ENCODE measurements at places on chromosomes 2 and 18.

DNA sequence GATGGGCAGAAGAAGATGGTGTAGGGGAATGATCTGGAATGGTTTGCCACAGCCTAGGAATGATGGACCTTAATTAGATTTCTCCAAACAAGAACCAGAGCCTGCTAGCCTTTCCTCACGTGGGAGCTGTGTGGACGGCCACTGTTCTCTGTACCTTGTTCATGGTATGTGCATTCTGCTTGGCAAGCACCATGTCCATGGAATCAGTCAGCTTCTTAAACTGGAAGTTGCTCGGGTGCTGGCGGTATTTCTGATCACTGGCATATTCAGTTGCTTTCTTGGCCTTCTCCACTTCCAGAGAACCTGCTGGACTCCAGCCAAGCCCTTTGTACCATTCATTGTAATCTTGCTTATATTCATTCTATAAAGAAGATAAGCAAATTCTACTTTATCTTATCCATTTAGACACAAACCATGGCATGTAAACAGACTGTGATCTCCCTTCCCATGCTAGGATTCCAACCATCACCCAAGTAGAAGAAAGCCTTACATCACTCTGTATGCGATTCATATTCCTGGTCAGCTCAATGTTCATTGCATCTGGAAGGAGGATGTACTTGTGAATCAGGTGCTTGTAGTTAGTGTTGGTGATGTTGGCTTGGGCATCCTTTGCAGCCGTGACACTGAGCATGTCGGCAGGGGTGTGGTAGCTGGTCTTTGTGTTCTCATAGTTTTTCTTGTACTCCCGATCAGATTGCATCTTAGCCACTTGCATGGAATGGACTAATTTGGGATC is 78.4 kb downstream of the NEB start:
- no peak for DNase-seq

GRCh38 chr18:50038448-50038847 is 156.5 kb downstream of the MYO5B start:
- peak; percentile 7 for DNase-seq

GRCh38 chr2:219252084-219252483 is 959 bp upstream of the TUBA4B start:
- DNase-seq: no peak

DNA sequence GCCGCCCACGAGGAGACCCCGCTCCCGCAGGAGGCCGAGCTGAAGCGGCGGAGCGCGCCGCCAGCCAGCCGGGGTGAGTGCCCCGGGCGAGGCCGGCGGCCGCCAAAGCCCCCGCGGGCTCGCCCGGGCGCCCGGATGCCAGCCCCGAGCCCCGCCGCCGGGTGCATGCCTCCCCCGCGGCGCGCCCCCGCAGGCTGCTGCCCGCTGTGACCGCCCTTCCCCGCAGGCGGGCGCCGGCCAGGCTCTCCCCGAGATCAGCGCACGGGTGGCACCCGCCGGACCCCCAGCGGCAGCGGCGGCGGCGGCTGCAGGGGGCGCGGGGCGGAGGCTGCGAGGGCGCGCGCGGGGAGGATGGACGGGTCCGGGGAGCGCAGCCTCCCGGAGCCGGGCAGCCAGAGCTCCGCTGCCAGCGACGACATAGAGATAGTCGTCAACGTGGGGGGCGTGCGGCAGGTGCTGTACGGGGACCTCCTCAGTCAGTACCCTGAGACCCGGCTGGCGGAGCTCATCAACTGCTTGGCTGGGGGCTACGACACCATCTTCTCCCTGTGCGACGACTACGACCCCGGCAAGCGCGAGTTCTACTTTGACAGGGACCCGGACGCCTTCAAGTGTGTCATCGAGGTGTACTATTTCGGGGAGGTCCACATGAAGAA is 470 bp downstream of the KCNF1 start:
- no peak for DNase-seq

GRCh38 chr2:234580686-234581085 is 83.8 kb upstream of the ARL4C start:
- DNase-seq: no peak

GRCh38 chr2:181178130-181178529 is 197.7 kb downstream of the UBE2E3 start:
- no peak for DNase-seq

DNA sequence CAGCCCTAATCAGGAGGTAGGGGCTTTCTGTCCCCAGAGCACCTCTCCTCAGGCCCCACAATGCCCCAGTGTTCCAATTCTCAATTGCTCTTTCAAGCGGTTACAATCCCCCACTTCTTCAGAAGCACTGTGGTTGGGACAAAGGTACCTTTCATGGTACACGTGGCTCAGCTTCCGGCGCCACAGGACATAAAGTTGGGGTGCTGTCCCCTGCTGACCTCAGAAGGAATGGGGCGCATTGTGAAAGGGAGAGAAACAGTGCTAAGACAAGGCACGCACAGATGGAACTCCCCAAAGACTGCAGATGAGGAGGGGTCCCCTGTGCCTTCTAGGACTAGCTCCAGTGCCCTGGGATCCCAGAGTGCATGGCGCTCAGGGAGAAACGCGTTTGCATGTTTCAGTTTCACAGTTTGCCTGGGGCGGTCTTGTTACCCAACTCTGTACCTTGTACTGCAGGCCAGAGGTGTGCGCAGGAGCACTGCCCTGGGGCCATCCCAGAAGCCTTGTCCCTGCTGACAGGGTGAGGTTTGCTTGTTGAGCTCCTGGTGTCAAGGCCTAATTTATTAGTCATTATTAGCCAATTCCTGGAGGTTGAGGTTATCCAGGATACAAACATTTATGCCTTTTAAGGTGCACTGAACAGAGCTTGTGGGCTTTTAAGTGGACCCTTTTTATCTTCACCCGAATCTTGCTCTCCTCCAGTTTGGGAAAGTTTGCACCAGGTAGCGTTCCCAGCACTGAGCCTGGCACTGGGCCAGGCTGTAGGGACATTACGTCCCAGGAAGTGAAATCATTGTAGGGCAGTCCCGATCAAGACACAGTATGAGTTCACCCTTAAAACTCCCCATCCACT is 7.6 kb downstream of the CNDP1 start:
- peak; percentile 79 for DNase-seq

- DNase-seq: no peak
Measured at GRCh38 chr2:64492272-64492671, 31.9 kb upstream of the AFTPH start.

DNA sequence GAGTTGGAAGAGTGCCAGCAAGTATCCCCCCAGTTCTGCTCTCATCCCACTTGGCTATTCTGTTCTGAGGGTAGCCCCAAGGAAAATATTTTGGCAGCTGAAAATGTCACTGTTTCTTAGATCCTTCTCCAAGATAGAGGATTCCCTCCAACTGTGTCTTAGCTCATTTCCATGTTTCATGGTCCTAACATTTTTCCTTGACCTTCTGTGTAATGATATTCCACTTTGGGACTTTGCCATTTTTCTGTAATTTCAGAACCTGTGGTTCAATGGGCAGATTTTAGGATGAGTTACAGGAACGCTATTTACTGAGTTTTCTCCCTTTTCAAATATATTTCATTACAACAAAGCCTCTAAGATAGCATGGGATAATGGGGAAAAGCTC is 34.7 kb downstream of the NHEJ1 start:
- no peak for DNase-seq

GRCh38 chr2:119218478-119219064 is 5.1 kb upstream of the STEAP3 start:
- peak; percentile 50 for DNase-seq

GRCh38 chr2:15985531-15985930 is 45.2 kb downstream of the MYCN start:
- no peak for DNase-seq

DNA sequence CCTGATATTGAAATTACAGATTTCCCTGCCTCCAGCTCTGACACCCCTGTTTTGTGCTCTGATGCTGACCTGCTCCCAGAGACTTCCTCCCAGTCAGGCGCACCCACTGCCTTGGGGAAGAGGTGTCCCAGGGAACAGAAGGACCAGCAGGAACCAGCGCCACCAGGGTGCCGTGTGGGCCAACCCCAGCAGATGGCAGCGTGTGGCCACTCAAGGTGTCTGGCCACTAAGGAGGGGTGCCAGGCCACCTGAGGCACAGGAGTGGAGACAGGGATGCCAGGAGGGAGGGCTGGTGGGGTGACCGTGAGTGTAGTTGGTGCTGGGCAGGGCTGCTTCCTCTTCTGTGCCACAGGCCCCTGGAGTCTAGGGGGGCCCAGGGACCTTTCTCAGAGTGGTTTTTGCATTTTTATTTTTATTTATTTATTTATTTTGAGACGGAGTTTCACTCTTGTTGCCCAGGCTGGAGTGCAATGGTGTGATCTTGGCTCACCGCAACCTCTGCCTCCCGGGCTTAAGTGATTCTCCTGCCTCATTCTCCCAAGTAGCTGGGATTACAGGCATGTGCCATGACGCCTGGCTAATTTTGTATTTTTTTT is 56.0 kb downstream of the TEX44 start:
- DNase-seq: peak; percentile 42

GRCh38 chr18:13120255-13120654 is 98.3 kb upstream of the LDLRAD4 start:
- no peak for DNase-seq

DNA sequence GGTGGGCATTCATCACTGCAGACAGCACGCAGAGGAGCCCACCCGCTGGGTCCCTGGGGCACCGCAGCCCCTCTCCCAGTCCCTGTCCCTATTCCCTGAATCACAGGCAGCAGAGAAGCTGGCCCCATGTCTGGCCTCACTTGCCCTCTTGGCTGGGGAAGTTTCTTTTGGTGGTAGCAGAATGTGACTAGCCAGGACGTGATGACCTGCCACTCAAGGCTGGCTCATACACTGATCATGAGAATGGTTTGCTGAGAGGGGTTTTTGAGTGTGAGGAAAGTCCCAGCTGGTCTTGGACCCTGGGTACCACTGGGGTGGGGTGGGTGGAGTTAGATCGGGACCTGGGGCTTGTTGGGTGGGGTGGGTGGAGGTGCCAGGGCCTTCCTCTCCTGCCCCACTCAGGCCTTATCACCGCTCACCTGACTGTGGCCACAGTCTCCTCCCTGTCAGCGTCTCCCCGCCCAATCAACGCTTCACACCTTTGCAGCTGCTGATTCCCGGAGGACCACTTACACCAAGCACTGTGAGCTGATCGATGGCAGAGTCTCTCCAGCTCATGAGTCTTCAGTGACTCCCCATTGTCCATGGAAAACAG is 28.9 kb upstream of the FOSL2 start:
- DNase-seq: no peak

- no peak for DNase-seq
Measured at GRCh38 chr2:143690235-143690634, 561.0 kb downstream of the ARHGAP15 start.

DNA sequence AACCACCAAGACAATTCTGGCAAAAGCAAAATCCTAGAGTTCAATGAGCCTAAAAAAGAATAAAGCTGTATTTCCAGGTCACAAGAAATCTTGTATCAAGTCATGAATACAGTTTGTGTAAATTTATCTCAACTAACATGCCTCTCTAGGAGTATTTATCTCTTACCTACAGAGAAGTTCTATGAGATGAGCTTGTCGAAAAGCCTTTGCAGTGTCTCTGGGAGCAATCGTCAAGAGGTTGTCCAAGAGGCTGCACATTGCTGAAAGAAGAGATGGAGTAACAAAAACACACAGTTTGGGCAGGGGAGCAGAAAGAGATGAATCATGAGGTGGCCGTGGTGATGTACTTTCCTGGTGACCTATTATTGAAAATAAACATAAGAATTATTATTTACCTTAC is 112.0 kb upstream of the CD226 start:
- no peak for DNase-seq

DNA sequence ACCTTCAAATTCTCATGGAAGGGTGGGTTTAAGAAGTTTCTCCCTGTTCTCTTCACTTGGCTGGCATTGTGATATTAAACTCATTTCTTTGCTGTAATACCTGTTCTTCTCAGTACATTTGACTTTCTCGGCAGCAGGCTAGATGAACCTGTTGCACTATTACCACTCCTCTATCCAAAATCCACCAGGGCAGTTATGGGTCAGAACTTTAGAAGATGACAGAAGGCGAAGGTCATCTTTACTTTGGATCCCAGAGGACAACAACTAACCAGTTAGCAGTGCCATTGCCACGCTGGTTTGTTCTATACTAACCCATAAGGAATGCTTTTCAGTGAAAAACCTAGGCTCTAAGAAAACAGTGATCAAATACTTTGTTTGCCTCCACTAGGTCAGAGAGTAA is 901.0 kb downstream of the TSN start:
- DNase-seq: no peak

DNA sequence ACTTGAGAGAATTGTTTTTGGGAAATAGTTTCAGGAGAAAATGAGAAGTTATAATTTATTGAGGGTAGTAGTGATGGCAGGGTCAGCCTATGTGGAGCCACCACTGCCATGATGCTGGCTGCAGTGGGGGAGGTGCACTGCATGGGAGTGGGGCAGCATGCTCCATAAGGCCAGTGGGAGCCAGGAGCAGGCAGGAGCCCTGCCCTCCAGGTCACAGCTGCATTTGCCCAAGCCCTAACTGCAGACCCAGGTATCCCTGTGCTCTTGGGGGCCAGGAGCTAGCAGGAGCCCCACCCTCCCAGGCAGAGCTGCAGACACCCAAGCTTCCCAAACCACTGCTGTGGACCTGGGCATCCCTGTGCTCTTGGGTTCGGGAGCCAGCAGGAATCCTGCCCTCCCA is 757.3 kb upstream of the CRIM1 start:
- DNase-seq: no peak

DNA sequence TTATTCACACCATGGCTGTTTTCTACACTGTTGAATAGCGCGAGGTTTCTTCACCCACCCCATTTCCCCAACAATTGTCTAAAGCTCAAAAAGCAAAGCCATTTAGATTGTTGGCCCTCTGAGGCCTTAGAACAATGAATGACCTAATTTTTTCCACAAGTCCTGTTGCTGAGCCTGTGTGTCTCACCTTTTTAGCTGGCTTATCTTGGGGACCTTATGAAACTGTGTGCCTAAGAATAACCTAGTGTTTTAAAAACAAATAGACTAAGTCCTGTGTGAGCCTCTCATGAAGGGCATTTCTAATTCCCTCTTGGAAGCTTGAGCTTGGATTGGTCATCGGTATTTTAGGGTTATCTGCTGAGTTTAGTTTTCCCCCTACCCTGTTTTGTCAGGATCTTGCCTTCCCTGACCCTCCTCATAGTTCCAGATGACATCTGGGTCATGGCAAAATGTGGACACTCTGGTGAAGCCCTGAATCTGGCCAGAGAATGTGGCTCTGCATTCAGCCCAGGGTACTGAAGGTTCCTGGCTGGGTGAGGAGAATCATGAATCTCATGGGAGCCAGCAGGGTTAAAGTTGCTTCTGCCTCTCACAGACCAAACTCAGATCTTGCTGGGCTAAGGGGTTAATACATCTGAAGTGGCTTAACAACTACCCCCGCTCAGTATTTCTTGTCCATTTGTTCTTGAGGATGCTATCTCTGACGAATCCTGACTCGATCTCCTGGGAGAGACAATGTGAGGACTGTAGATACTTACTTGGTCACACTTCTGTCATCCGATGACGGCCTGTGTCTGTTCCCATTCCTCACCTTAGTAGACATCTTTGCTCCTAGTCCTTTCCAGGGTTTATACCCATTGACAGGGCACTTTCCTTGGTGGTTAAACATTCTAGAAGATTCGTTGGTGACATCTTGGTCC is 104.2 kb upstream of the MAP4K3 start:
- no peak for DNase-seq

DNA sequence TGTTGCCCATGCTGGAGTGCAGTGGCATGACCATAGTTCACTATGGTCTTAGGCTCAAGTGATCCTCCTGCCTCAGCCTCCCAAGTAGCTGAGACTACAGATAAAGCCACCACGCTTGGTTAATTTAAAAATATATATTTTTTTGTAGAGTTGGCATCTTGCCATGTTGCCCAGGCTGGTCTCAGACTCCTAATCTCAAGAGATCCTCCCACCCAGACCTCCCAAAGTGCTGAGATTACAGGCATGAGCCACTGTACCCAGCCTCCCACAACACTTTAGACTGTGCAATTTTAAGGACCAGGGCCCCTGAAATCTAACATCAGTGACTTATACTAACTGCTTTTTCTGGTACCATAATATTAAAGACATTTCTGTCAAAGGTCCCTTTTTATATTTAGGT is 5.2 kb downstream of the TXNDC2 start:
- DNase-seq: no peak
